ENCODE measurements at places on chromosomes 5 and 9.
A peak's percentile ranks its signal among the peaks of the same experiment; 100 is the strongest.

DNA sequence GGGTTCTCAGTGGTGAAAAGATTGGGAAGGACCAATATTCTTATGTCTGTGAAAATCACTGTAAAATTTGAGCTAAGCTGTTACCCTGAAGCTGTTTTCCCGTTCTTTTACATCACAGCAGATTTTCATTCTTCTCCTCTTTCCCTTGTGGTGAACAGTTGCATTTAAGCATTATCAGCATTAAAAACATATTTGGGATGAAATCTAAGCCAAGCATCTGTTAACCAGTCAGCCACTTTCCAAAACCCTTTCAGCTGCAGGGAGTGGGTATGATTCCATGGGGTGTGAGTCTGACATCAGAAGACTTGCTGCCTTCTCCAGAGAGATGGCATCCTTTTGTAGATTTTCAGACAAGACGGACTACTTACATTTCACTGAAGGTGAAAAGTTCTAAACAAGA, 97.2 kb downstream of the TRIO start:
- no peak for DNase-seq

DNA sequence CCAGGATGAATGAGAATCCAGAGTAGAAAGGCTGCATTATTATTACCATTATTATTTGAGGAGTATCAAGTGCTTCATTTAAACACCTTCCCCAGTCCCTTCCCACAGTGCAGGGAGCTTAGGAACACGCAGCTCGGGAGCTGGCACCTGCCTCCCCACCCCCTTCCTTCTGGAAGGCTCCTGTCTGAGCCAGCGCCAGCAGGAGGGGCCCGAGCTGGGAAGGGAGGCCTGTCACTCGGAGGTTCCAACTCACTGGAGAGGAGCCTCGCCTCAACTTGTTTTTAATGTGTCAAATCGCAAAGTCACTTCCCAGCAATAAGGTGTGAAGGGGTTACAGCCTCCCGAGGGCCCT, 156.4 kb upstream of the IRX4 start:
- no peak for DNase-seq

GRCh38 chr5:42872865-42873264, 61.2 kb upstream of the SELENOP start:
- no peak for DNase-seq

GRCh38 chr5:143985832-143986515, 174.0 kb downstream of the HMHB1 start:
- no peak for DNase-seq

DNA sequence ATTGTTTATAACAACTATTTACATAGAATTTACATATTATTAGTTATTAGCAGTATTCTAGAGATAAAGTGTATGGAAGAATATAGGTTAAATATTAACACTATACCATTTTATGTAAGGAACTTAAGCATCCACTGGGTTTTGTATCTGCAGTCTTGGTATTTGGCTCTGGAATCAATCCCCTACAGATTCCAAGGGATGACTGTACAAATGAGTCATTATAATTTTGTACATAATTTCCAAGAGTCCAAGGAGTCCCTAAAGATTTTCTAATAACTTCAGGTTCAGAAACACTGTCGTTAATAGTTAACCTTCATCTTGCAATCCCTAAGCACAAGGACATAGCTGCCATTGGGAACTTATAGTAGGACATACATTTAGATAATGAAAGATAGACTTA, 254.8 kb upstream of the PDE4D start:
- DNase-seq: no peak

GRCh38 chr5:52693280-52693679, 94.4 kb upstream of the ITGA1 start:
- no peak for DNase-seq

GRCh38 chr9:119634006-119634405, 264.8 kb upstream of the BRINP1 start:
- DNase-seq: no peak

DNA sequence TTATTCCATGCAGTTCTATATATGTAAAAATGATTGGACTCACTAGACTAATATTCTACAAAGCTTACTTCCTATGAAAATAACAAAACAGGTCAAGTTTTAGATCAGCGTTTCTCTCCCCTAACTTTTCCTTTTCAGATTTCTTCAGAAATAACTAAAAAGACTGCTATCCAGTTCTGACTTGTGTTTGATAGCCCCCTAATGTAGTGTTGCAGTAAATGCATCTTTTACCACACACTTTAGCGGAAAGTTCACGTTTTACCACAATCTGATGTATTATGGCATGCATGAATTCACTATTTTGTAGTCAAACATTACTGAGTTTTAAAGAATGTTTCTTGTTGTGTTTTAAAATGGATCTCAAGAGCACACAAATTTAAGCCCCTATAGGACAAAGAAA, 292.7 kb downstream of the RAB3C start:
- no peak for DNase-seq

GRCh38 chr9:37937366-37937765, 33.4 kb upstream of the SLC25A51 start:
- no peak for DNase-seq

GRCh38 chr5:145787001-145787400, 48.1 kb downstream of the PRELID2 start:
- no peak for DNase-seq

GRCh38 chr5:158272409-158272808, 413.5 kb upstream of the CLINT1 start:
- no peak for DNase-seq

- no peak for DNase-seq
Observed at GRCh38 chr5:6403416-6403815, 25.1 kb upstream of the MED10 start.

GRCh38 chr9:88922091-88922490, 69.2 kb upstream of the S1PR3 start:
- peak; percentile 7 for DNase-seq

DNA sequence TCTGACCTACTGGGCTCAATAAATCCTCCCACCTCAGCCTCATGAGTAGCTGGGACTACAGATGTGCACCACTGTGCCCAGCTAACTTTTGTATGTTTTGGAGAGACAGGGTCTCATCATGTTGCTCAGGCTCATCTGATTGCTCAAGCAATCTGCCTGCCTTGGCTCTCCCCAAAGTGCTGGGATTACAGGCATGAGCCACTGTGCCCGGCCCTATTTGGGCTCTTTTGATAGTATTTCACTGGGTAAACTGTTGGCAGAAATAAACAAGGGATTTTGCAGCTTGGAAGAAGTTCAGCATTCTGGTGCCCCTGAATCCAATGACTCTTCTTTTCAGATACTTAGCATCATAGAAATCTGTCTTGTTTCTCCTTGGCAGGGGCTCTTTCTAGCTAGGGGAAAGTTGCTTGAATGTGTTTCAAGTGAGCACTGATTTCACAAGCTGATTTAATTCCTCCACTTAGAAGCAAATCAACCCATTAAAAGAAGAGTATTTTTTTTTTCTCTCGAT, 146.8 kb downstream of the PAPPA start:
- no peak for DNase-seq

- DNase-seq: no peak
Observed at GRCh38 chr9:99977033-99977792, 70.8 kb downstream of the STX17 start.

- DNase-seq: no peak
Observed at GRCh38 chr5:62649476-62650113, 71.0 kb downstream of the LRRC70 start.

GRCh38 chr5:135671052-135671705, 92.4 kb upstream of the CXCL14 start:
- no peak for DNase-seq

DNA sequence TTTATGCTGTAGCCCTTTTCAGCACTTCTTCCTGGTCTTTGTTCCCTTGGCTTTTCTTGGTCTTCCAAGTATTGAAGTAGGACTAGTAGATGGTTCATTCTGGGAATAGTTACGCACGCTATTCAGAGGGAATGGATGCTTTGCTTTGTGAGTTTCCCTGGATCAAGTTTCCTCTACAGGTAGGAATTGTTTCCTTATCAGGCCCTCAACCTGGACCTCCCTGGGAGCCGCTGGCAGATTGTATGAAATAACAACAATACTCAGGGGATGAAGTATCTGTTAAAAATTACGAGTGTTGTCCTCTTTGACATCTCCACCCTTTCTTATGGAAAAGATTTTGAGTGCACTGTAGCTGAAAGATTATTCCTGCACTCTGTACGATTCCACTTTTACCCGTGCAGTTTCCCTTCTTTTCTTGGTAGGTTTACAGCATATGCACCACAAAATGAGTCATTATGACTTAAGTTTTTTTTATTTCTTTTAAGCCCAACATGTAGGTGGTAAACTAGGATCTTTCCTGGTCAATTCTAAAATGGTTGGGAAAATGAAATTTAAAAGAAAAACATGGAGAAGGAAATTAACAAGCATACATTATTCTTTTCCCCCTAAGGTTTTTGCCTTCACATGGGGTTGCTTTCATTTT, 57.9 kb downstream of the ARHGAP26 start:
- DNase-seq: no peak

- DNase-seq: no peak
Observed at GRCh38 chr9:117809751-117810150, 105.5 kb downstream of the TLR4 start.

DNA sequence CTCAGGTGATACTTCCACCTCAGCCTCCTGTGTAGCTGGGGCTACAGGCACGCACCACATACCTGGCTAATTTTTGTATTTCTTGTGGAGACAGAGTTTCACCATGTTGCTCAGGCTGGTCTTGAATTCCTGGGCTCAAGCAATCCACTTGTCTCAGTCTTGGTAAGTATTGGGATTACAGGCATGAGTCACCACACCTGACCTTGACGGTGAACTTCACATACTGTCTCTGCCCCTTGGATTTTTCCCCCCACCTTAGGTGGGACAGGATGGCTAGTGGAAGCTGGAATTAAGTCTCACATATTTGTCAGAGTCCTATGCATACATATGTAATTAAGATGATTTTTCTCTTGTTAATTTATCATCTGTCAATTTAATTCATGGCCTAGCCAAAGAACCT, 20.9 kb upstream of the RFK start:
- no peak for DNase-seq

- DNase-seq: no peak
Observed at GRCh38 chr5:67178966-67179365, 17.6 kb downstream of the CD180 start.

GRCh38 chr5:66769839-66770617, 173.8 kb downstream of the MAST4 start:
- DNase-seq: no peak

DNA sequence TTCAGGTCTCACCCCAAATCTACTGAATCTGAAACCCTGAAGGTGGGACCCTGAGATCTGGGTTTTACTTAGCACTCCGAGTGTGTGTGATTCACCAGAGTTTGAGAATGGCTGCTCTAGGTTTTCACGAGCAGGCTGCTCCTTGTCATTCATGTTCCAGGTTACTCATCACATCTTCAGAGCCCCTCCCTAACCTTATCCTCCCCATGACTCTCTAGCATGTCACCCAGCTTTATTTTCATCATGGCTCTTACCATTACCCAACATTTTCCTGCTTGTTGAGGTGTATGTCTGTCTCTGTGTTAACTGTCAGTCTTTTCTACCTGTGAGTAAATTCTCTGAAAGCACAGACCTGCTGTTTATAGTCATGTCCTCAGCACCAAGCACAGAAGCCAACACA, 319.2 kb downstream of the NSG2 start:
- no peak for DNase-seq

- no peak for DNase-seq
Observed at GRCh38 chr5:179153341-179153901, 93.2 kb downstream of the ZNF354C start.

DNA sequence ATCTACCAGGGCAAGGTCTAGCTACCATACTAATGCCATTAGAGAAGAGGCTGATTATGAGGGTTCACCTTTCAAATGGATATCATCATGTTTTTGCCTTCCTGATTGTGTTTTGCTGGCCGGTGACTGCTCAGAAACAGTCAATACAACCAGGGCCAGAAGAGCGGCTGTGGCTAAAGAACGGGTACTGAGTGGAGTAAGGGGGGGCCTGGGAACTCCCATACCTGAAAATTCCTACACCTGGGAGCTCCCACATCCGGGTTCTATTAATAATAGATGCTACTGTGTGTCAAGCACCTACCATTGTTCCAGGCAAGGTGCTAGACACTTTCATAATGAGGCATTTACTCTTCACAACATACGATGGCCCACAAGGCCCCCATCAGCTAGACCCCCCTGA, 79.2 kb downstream of the CDK5RAP2 start:
- no peak for DNase-seq

- DNase-seq: no peak
Observed at GRCh38 chr9:136695955-136696354, 8.7 kb upstream of the AGPAT2 start.

- DNase-seq: no peak
Observed at GRCh38 chr5:166267907-166268306, 2023.5 kb upstream of the WWC1 start.

GRCh38 chr5:425714-426113, 17.3 kb upstream of the EXOC3 start:
- DNase-seq: no peak

GRCh38 chr5:103272377-103272776, 13.8 kb downstream of the MACIR start:
- no peak for DNase-seq

DNA sequence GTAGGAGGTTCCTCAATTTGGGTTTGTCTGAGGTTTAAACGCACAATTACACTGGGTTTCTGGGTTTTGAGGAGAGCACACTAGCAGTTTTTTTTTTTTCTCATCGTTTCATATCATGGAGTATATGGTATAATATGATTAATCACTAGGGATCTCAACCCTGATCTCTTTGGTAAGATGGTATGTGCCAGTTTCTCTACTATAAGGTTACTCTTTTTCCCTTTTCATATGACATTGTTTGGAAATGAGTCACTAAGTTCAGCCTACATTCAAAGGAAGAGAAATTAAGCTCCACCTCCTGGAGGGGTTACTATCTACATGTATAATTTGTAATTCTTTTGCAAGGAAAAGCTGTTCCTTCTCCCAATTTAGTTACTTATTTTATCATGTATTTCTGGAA, 35.2 kb downstream of the MTRR start:
- DNase-seq: no peak

GRCh38 chr5:40089269-40089668, 590.4 kb upstream of the PTGER4 start:
- no peak for DNase-seq

All from stimulated activated CD8-positive, alpha-beta memory T cell treated with anti-CD3 and anti-CD28 coated beads, Interleukin-4, amount 100 ng/mL, for 1 hour (primary cell).